ENCODE measurements at places on chromosomes 2 and 18.

GRCh38 chr2:176483901-176484568, 214.8 kb downstream of the MTX2 start:
- DNase-seq: no peak

DNA sequence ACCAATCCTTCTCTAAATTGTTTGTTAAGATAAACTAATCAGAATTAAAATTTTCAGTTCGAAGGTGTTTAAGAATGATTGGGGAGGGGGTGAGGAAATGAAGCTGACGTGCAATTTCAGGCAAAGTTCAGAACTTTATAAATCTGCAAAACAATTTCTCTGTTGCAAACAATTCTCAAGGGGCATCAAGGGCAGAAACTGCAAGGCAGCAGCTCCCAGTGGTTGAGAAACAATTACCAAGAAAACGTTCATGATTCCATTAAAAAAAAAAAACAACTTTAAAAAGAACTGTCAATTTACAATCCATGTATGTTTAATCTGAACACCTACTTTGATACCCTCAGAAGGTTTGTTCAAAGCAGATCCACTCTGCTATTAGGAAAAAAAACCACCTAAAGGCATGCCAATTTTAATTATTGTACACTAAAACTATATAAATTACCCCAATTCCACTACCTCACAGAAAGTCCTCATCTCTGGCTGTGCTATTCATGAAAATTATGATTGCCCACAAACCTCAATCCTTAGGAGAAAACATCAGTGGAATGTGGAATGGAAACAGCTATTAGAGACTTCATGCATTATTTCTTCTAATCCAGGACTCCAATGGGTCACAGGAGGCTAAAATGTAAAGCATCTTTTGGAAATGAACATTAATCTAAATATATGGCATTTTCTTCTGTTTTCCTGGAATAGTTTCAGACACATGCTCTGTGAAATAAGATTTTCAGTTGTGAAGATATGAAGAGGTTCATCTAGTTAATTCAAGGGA, 119.9 kb upstream of the ACVR1C start:
- DNase-seq: no peak

DNA sequence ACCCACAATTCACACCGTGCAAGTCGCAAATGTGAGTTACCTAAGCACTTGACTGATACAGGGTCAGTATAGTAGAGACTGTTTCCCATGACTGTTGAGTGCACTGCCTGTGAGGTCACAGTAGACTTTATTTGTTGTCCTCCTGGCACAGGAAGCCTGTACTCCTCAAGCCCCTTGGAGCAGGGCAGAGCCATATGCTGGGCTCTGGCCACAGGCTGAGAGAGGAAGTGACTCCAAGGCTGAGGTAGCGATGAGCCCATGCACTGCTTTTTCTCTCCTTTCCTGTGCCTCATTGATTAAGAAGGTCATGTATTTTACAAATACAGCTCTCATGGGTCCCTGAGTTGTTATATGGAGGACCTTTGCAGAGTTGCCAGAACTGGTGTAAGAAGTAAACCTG, 287.7 kb downstream of the SRBD1 start:
- no peak for DNase-seq

- DNase-seq: no peak
Measured at GRCh38 chr18:379681-380330, 112.0 kb upstream of the THOC1 start.

DNA sequence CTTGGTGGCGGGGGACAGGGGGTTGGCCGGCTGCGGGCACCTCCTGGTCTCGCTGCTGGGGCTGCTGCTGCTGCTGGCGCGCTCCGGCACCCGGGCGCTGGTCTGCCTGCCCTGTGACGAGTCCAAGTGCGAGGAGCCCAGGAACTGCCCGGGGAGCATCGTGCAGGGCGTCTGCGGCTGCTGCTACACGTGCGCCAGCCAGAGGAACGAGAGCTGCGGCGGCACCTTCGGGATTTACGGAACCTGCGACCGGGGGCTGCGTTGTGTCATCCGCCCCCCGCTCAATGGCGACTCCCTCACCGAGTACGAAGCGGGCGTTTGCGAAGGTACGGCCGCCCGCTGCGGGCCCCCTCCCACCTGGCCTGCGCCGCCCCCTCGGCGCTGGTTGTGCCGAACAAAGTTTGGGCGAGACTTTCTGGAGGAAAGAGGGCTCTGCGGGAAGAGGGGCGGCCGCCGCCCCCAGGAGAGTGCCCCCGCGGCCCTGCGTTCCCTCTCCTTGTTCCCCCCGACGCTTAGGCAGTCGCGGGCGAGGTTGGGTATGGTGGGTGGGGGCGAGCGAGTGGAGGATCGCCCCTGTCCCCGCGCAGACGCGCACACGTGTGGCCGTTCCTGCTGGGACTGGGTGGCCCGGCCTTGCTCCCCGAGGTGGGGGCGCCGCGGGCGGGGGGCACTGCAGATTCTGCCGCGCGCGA, 866 bp downstream of the CRIM1 start:
- DNase-seq: peak; percentile 67

DNA sequence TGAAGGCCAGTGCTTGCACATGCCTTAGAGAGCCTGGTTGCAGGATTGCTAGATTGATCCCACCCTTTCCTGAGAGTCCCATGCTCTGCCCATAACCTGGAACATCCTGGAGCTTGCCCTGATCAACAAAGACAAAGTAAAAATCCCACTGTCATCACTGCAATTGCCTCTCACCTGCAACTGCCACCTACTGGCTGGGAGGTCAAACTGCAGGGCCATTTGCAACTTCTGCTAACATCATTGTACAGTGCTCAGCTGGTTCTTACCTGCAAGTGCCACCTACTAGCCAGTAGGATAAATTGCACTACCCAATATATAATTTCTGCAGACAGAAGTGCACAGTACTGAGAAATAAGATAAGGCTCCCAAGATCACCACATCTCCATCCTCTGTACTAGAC, 947.5 kb downstream of the CPS1 start:
- no peak for DNase-seq

DNA sequence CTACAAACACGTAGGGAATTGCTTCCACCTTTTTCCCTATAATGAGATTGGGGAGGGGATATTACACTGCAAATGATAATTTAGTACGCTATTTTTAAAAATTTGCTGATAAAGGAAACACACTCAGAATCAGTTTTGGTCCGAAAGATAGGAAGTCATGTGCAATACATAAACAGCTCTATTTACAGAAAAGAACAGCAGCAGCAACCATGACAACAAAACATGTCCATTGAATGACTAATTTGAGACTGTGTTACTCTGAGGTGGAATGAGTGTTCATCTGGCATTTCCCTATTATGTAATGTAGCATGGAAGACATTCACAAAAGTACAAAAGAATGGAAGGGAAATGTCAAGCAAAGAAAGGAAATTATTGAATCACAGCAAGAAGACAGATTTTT, 337.2 kb downstream of the NBAS start:
- DNase-seq: no peak

GRCh38 chr2:15561574-15562344, 625 bp upstream of the NBAS start:
- DNase-seq: peak; percentile 47
